Mucosa of descending colon (tissue), 3 donors: ENCODE measurements at places on chromosomes 2 and 18. TPM values are rescaled to one million over a fixed set of nuclear protein-coding genes. Genes with fewer than 3 reads are reported as not detected.
A peak's percentile ranks its signal among the peaks of the same experiment; 100 is the strongest.

- DNase-seq, result no peak
Observed at GRCh38 chr2:2828774-2829368, 497.8 kb upstream of the MYT1L start.

DNA sequence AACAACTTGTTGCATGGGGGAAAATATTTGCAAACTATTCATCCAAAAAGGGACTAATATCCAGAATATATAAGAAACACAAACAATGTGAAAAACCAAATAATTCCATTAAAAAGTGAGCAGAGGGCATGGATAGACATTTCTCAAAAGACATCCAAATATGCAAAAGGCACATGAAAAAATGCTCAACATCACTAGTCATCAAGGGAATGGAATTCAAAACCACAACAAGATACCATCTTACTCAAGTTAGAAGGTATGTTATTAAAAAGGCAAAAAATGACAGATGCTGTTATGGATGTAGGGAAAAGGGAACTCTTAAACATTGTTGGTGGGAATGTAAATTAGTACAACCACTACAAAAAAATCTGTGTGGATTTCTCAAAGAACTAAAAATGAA lies 396.5 kb downstream of the CCDC85A start:
- no peak for DNase-seq

DNA sequence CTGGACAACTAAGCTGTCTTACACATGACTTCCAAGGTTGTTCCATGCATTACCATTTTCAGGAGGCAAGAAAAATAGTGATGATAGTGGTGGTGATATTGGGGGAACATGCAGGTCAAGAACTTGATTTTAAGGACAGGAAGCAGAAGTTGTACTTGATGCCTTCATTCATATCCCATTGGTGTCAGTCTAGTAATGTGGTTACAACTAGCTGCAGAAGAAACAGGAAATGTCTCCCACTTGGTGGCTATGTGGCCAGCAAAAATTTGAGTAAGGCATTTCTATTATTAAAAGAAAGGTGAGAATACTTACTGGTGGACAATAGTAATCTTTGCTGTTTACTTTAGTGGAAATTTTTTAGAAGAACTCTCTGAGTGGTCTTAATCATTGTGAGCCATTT lies 103.4 kb downstream of the ALMS1 start:
- DNase-seq, result no peak

- DNase-seq, result no peak
Observed at GRCh38 chr18:74178884-74179283, 30.6 kb downstream of the TIMM21 start.

GRCh38 chr2:73821227-73821626 lies 7.5 kb upstream of the STAMBP start:
- DNase-seq, result no peak

DNA sequence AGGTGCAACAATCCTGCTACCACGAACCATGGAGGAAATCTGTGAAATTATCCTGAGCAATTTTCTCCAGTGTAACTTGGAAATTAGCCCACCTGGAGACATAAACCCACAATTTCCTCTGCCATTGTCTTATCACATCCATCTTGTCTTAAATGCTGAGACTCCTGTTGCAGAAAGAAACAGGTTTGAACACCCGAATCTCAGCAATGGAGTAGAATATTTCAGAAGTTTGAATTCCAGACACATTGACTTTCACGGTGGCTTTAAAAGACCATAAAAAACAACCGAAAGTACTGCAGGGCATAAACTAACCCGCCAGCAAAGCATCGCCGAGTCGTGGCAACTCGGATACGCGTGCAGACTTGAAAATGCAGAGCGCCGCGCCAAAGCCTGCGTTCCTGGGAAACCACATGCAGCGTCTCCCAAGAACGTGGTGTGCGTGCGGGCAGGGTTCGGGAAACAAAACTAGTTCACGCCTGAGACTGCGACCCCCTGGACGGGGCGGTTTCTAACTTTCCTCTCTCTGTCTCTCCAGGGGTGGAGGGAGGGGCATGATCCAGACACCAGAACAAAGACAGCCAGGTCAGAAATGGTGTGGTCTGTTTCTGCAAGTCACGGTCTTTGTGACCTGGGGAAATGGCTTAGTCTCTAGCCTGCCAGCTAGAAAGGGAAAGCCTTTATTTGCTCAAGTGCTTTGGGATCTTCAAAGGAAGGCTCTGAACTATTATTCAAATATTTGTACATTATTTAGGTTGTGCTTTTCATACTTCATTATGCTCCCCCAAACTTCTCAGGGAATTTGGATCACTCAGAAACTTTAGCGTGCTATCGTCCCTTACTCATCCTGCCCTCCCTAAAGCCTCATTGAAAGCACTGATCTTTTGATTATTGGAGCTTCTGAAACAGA lies 26.9 kb upstream of the KCTD1 start:
- DNase-seq, result peak; percentile 42

The RPIA gene
- total RNA-seq, result 17.5 TPM

The ASAP2 gene
- total RNA-seq, result 50.5 TPM

GRCh38 chr2:48574353-48575287 lies 43.0 kb upstream of the GTF2A1L start:
- no peak for DNase-seq

The CFAP221 gene
- not detected for total RNA-seq

The ALK gene
- total RNA-seq, result 0.07 TPM

- DNase-seq, result no peak
Observed at GRCh38 chr18:8409151-8409550, 200.1 kb upstream of the RAB12 start.

- no peak for DNase-seq
Observed at GRCh38 chr2:217154923-217155322, 295.1 kb upstream of the TNP1 start.

DNA sequence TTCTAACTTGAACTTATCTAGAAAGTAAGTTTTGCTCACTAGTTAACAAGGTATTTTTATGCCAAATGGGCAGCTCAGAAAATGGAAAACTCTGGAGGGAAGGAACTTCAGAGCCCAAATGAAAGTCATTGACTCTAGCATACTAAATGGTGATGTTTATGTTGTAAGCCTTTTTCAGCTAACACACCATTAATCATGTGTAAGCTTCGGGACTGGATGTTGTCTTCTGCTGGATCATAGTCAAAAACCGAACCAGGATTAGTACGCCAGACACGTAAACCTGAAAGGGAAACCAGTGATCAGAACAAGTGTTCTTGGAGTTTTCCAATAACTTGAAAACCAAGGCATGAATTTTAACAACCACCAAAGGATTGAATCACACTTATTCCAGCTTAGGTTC lies 81.8 kb downstream of the RIF1 start:
- DNase-seq, result no peak

DNA sequence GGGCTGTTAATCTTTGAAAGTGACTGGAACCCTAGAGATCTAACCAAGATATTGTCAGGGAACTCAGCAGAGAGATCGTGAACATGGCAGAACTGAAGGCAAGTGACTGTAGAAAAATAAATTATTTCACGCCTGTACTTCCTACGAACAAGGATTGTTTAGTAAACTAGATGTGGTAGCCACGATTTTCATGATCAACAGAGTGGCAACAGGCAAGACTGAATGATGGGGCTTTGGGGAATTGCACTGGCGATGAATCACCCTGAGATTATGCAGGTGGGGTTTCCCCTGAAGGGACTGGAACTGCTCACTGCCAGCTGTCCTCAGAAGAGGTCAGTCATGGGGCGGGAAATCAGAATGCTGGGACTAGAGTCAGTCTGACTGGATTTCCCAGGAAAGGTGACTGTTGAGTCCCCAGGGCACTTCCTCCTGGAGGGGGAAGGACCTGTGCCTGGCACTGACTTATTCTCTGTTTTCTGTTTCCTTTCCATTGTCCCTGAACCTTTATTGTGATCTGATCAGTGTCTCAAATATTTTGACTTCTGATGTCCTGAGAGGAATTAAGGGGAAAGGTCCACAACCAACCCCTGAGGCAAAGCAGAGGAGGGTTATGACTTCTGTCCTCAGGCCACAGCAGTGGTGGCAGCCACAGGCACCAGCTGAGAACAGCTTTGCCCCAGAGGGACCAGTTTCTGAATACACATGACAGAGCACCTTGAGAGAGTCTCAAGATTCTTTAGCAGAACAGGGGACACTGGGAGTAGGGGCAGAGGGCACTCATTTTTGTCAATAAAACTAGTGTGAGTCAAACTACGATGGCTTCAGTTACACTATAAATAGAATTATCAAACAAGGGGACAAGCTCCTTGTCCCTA lies 70.0 kb downstream of the NAB1 start:
- no peak for DNase-seq

GRCh38 chr2:130387071-130387400 lies 31.2 kb downstream of the PTPN18 start:
- DNase-seq, result no peak

DNA sequence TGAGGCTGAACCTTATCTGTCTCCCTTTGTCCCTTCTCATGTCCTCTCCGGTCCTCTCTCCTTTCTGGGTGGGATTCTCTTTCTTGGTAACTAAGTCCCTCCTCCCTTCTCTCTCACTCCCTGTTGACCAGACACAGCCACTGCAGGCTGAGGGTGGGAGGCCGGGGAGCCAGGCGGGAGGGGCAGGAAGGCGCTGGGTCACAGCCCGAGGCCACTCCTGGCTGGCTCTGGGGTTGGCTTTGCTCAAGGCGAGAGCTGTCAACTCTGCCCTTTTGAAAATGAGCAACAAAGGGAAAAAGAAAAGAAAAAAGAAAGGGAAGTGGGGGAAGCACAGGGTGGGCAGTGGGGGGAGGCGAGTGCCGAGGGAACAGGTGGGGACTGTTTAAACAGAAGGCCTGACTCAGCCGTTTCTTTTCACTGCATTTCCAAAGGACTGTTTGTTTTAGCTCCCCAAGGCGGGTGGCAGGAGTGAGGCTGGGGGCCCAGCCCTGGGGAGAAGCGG lies 70.5 kb upstream of the IGFBP5 start:
- no peak for DNase-seq

The TYMS gene
- total RNA-seq, result 42.1 TPM

- DNase-seq, result no peak
Observed at GRCh38 chr2:127029350-127030051, 77.5 kb downstream of the BIN1 start.

The DPP4 gene
- 18.3 TPM for total RNA-seq
